Astrocyte of the cerebellum (primary cell): ENCODE measurements at places on chromosomes 12 and 14.

DNA sequence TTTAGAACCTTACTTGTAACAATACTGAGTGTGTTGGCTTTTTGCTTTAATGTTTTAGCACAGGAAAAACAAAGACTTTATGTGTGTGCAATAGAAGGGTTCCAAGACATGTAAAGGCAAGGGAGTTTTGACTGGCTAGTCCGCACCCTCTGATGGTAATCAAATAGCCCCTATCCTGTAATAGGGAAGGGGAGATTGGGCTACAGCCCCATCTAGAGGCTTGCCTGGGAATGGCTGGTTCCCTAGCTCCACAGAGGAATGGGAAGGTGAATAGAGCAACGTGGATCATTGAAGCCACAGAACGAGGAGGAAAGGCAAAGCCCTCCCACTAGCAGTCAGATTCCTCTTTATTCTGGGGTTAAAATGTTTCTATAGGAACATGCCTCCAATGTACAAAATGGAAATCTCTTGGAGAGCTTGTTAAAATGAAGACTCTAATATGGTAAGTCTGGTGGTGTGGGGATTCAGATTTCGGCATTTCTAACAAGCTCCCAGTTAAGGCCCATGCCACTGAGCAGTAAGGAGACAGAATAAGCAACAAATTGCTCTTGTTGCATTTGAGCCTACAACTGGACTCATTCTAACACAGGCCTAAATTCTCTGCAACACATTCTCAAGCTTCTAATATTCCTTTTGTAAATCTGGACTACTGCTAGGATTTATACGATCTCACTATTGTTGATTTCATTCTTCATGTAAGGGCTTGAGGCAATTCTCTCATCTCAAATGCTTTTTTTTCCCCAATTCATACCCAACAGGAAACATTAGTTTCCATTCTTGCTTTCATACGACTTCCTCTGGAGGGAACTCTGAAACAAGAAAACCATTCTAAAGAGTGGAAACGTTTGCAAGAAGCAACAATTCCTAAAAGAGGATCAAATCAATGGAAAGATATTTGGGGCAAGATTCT, 57.1 kb downstream of the NIN start:
- peak; percentile 36 for DNase-seq

DNA sequence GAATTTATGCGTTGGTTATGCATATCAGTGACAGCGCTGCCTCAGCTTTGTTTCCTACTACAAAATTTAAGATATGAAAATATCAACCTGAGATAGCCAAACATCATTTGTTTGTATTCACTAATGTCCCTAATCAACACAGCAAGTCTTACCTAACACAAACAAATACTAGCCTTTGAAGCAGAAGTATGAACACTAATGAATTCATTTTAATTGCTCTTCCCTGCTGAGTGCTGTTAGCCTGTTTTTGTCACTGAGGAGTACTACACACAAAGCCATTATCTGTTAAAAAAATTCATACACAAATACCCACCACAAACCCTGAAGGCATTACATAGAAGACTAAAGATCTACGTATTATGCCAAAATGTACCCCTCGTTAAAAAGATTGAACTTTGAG, 150.8 kb downstream of the HELB start:
- no peak for DNase-seq

DNA sequence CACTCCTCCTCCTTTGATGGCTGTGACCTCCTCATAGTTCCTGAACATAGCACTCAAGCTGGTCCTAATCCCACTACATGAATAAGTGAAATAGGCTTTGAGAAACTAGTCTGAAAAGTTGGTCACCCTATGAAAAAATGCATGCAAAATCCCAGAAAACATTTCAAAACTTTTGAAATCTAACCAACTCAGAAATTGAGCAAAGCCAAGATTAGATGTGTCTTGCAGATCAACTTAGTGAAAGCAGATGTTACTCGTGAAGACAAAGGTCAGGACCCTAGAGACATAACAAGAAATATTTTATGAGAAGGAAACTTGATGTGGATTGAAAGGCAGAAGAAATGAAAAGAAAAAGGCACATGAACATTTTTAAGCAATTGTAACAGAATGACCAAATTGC, 63.3 kb downstream of the TSHR start:
- no peak for DNase-seq

DNA sequence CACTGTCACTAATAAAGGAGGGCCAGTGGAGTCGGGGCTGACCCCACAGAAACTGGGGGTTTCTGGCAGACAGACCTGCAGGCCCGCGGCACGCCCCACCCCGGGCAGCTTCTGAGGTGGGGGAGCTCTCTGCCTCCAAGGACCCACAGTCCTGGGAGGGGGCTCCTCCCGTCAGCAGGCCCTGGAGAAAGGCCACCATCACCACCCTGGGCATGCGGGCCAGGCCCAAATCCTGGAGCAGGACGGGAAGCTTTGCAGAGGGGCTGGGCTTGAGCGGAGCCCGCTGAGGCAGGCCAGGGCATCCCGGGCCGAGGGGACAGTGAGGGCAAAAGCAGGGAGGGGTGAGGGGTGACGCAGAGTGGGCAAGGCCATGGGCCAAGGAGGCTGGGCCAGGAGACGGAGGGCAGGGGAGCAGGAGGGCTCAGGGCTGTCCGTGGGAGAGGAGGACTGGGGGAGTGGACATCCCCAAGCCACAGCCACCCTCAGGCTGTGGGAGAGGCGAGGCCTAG, 11.1 kb upstream of the GPR132 start:
- DNase-seq = no peak

- DNase-seq = no peak
Observed at GRCh38 chr12:39587225-39587624, 32.4 kb downstream of the ABCD2 start.

GRCh38 chr14:67994531-67994930, 175.0 kb downstream of the RAD51B start:
- no peak for DNase-seq

DNA sequence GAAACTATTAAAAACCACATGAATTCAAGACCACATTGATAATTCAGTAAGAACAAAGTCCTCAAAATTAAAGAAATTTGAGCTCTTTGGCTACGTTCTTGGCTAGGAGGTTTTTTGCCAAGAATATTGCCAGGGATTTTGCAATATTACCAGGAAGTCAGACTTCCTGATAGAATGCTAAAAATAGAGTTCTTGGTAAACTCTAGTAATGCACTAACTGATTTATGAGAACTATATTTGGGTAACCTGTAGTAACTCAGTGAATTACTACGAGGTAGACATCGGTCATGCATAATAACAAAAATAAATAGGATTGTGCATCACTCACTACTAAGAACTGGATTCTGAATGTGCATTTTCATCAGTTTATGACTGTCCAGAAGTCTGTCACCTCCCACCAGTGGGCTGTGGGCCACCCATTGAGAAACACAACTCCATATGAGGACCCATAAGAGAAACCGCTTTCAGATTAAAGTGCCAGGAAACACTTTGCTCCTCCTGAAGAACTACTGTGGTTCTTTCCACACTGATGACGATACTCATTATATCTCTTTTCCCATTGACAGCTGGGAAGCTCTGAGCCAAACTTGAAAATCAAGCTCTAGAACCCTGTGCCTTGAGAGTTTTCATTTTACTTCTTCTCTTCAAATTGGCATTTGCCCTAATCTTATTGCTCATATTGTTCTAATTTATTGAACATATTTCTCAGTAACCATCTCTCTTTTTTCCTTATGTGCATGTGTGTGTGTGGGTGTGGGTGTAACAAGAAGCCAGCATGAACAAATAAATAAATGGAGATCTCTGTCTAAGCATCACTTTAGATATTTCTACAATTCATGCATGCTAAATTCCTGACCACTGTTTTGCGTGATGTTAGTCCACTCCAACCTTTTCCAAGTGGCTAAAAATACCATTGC, 116.6 kb downstream of the BCL11B start:
- DNase-seq = no peak

DNA sequence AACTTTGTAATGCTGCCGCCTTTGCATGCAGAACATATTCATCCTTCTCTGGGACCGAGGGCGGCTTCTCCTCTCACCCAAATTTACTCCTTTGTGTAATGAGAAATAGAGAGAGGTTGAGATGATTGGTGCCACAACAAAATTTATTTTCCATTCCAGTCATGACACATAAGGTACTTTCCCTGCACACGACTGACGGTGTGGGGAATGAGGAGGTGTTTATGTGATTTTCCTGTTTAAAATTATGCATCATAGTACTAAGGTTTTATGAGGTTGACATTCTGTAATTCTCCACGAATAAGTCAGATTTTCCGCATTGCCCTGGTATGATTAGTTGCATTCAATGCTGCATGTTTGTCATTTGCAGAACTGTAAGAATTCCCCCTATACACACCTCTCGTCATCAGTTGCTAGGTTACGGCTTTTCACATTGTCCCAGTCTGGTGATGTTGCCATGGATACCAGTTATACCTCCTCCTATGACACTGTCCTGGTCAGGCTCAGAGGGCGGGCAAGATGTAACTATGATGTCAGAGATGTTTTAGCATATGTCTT, 23.1 kb downstream of the BICDL1 start:
- no peak for DNase-seq

GRCh38 chr14:58574623-58575022, 63.1 kb upstream of the DACT1 start:
- no peak for DNase-seq

DNA sequence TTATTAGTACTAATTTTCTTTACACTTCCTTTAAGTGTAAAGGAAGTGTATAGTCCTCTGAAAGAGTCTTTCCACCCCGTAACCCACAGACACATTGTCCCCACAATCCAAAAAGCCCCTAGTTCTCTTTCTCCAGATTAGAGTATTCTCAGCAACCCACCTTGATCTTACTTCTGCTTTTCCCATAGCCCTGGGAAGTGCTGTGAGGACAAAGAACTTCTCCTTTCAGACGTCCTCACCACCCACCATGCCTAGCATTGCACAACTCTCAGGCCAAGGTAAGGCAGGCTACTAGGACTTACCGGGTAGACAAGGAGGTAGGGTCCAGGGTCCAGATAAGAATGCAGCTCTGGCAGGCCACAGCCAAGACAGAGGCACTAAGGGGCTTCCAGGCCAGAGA, 7.4 kb downstream of the AAAS start:
- no peak for DNase-seq

DNA sequence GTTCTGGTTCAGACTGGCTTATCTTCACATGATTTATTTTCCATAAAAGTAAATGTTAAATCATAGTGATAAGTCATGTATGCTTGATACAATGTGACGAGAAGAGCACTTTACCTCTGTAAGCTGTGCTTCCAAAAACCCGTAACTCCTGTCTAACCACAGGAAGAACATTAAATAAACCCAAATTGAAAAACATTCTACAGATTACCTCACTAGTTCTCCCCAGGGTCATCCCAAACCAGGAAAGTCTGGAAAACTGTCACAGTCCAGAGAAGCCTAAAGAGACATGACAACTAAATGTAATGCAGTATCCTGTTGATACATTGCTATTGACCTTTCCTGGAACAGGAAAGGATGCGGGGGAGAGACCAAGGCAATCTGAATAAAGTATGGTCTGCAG, 32.5 kb upstream of the DUSP6 start:
- DNase-seq = no peak

GRCh38 chr12:125105600-125105999, 40.4 kb downstream of the AACS start:
- DNase-seq = no peak

- no peak for DNase-seq
Observed at GRCh38 chr12:106093246-106093645, 45.5 kb downstream of the NUAK1 start.

DNA sequence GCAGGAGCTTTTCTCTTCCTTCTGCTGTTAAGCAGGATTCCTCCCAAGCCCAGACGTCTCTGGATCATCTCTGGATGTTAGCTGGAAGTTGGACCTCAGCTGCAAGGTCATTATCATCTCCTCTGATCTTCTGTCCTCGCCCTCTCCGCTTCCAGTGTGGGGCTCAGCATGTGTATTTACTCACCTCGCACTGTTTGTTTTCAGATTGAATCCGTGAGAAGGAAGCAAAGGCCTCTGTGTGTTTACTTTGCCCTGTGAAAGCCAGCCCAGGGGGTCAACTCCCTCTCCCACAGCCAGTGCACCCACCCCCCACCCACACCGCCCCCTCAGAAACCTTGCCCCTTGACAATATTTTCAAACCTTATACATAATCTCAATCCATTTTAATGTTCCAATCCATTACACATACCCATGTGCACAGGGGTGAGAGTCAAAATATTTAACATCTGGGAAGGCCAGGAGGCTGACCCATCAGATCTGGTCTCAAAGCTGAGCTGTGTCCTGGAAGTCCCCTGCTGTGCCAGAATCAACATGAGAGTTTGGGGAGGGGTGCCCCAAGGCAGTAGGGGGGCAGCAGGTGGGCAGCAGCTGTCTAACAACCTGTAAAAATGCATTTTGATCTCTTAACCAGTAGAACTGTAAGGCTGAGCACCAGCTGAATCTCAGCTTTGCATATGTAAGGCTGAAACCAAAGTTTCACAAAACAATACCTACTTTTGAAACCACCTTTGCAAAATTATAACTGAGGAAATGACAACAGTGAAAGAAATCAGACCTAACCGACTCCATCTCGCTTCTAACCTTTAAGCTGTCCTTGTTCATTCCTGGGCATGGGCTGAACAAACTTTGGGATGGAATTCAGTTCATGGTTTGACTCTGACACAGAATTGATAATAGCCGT, 157.9 kb downstream of the ZNF664 start:
- DNase-seq = no peak

GRCh38 chr12:12606781-12607589, 4.7 kb upstream of the CREBL2 start:
- peak; percentile 87 for DNase-seq

GRCh38 chr14:67817750-67818438, 1.5 kb upstream of the ZFYVE26 start:
- DNase-seq = no peak

GRCh38 chr12:129195081-129195480, 341.8 kb downstream of the GLT1D1 start:
- no peak for DNase-seq

- peak; percentile 44 for DNase-seq
Observed at GRCh38 chr14:28867571-28867970, 101.0 kb downstream of the FOXG1 start.

DNA sequence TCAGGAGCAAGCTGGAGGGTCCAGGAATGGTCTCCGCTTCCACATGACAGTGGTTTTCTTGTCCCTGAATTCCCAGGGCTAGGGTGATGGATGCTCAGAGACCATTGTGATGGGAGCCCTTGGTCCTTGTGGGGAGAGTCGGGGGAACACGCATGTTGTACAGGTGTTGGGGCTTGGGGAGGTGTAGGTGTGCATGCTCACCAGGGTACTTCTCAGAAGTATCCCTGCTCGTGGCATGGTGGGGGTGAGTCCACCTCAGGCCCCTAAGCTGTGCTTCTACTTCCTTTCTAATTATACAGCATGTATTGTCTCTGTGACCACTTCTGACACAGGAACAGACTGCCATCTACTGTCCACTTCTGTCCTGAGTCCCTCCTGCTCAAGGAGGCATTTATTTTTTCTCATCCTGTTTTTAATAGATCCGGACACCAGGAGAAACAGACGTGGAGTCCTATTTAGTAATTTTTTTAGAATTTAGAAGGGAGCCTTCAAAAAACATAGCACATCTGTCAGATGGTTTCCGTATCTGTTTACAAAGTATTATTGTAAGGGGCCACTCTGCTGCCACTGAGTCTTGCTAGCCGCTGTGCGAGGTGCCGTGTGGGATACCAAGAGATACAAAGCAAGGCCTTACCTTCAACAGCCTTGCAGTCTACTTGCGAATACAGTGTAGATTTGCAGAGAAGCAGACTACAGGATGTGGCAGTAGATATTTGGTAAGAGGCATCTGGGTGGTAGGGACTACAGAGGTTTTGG, 10.5 kb downstream of the NTF3 start:
- DNase-seq = peak; percentile 58

- no peak for DNase-seq
Observed at GRCh38 chr14:96960598-96961116, 163.5 kb downstream of the VRK1 start.
